ENCODE measurements at places on chromosomes 6 and 20.
A peak's percentile ranks its signal among the peaks of the same experiment; 100 is the strongest.

- DNase-seq, result peak; percentile 74
Measured at GRCh38 chr20:53899351-53900167, 170.8 kb downstream of the BCAS1 start.

- no peak for DNase-seq
Measured at GRCh38 chr20:7294816-7295360, 527.4 kb downstream of the BMP2 start.

DNA sequence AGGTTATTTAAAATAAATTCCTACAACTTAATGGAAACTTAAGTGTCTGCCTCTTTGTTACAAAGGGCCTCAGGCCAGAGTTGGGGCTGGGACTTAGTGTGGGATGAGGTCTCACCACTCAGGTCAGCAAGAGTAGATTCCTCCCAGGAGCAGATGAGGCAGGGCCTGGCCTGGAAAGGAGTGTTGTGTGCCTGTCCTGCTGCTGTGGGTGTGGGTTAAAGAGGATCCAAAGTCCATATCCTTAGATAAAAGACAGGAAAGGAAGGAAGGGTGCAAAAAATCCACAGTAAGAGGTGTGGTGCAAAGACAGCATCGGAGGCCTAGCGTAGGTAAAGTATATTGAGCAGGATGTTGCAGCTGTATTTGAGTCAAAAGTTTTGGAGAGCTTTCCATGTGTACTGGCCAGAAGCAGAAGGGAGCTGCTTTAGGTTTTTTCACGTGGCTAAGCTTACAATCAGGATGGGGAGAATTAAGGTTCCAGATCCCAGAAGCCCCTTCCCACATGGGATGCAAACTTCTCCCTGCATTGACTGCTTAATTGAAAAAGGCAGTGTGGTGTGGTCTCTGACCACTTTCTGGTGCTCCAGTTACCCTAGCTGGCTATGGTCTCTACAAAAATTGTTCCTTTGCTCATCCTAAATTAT, 12.8 kb upstream of the PLCG1 start:
- DNase-seq, result no peak

DNA sequence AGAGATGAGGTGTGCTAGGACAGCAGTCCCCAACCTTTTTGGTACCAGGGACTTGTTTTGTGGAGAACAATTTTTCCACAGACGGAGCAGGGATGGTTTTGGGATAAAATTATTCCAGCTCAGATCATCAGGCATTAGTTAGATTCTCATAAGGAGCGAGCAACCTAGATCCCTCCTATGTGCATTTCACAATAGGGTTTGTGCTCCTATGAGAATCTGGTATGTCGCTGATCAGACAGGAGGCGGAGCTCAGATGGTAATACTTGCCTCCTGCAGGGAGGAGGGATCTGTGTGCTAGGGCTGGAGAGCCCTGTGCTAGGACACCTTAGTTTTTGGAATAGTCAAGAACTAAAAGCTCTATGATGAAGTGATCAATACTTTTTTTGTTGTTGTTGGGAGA, 2.5 kb downstream of the SMIM13 start:
- DNase-seq, result no peak

DNA sequence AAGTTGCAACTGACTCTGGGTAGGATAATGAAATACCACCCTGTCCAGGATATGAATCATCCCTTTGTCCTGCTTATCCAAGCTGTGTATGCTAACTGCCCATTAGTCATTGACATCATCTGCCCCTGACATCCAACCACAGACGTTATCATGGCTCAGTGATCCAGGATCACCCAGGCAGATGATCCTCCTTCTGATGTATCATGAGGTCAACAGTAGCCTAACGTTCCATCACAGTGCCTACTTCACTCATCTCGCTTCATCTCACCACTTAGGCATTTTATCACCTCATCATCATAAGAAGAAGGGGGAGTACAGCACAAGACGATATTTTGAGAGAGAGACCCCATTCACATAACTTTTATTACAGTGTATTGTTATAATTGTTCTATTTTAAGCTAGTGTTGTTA, 13.4 kb upstream of the BTN3A2 start:
- no peak for DNase-seq

- DNase-seq, result no peak
Measured at GRCh38 chr6:52231406-52232127, 12.7 kb downstream of the IL17F start.

Measured in stimulated activated naive CD4-positive, alpha-beta T cell (primary cell).